Activated T-cell treated with anti-CD3 and anti-CD28 coated beads, Interleukin-2, amount 50 U/mL, for 48 hours (primary cell): ENCODE measurements at places on chromosomes 7 and 10.

- DNase-seq: no peak
Measured at GRCh38 chr10:78811174-78811573, 257.6 kb upstream of the ZMIZ1 start.

GRCh38 chr7:320297-320696, 30.3 kb downstream of the FOXL3 start:
- DNase-seq: no peak

GRCh38 chr10:123997486-123998196, 95.8 kb downstream of the CHST15 start:
- DNase-seq: no peak

DNA sequence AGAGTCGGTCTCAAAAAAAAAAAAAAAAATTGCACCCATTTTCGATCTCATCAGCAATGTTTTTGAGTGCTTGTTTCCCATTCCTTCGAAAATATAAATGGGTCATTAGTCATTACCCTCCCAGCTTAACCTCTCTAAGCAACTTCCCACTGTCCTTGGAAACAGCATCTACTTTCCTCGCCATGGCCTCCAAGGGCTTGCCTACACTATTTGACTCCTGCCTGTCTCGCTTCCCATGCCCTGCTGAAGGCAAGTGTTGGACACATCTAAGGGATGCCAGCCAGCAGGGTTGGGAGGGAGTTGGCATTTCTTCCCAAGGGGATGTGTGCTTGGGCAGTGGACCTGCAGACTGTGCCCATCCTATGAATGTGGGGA, 12.7 kb upstream of the RHBDD2 start:
- no peak for DNase-seq

- DNase-seq: no peak
Measured at GRCh38 chr10:107701943-107702342, 537.4 kb upstream of the SORCS1 start.

DNA sequence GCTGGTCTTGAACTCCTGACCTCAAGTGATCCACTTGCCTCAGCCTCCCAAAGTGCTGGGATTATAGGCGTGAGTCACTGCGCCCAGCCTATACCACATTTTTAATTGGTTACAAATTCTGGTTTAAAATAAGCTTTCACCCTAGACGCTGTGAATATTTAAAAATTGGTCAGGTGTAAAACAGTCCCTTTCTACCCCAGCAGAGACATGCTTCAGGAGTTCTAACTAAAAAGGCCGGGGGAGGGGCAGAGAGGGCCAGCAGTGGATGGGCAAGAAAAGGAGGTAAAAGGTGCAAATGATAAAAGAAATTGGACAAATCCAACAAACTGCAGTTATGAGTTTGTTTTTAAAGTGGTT, 70.0 kb downstream of the WAPL start:
- DNase-seq: no peak

- no peak for DNase-seq
Measured at GRCh38 chr7:18290223-18290622, 205.3 kb upstream of the HDAC9 start.

DNA sequence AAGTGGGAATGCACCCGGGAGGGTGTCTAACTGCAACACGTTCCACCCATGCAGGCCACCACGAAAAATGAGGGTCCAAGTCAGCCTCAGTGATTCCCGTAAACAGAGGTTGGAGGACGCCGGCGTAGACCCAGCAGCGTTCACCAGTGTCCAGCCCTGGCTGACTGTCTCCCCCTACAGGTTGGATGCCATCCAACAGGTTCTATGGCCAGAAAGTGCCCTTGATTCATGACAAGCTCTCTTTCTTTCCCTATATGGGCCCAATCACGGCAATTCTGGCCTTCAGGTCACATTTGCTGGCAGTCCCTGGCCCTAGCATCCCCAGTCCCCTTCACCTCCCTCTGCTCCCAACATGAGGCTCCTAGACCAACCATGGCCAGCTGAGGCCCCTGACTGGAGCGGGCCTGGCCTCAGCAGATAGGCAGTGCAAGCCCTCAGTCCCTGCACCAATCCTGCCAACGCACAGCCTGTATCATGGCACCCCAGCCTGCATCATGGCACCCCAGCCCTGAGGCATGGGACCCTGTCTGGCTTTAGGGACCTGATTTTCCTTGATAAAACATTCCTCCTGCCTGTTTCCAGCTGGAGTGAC, 227.4 kb downstream of the GRID1 start:
- DNase-seq: peak; percentile 51

DNA sequence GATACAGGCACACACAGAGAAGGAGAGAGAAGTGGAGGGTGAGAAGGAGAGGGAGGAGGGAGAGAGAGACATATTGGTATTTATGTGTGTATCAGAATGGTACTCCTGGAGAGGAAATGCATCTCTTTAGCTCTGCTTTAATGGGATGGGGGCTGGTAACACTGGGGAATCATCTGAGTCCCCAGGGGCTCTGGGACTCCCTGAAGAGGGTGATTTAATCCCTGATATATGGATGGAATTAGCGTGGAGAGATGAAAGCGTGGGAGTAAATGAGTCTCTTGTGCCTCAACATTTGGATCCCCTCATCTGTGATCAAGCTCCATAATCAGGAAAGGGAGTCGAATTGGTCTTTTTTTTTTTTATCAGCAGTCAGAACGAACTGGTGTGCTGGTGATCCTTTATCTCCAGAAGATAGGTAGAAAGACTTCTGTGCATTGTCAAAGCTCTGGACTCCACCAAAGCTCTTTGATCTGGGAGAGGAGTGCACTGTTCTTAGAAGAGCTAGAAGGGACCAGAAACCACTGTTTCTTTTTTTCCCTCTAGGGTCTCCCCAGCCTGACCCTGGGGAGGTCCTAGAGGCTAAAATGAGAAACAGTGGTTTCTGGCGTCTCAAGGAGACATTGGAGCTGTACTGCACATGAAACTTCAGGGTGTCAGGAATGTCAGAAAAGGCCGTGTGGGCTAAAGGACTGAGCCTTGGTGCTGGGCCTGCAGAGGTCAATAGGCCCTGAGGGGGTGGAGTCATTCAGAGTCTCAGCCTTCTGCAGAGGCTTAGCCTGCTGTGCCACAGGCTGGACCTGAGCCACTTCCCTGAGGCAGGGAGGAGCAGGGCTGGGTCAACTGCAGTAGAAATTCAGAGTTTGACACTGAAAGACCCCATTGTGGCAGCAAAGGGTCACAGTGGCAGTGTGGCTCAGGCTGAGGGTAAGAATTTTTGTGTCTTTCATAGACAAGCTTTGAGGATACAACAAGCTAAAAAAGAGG, 234.4 kb upstream of the SLC26A5 start:
- DNase-seq: no peak
